Activated CD4-positive, alpha-beta T cell treated with anti-CD3 and anti-CD28 coated beads, Interleukin-2, amount 50 U/mL, for 1 hour (primary cell): ENCODE measurements at places on chromosomes 11 and 22.

- DNase-seq = no peak
Observed at GRCh38 chr11:1303126-1303821, 6.2 kb downstream of the TOLLIP start.

GRCh38 chr22:49958366-49958921 lies 2.1 kb upstream of the PIM3 start:
- DNase-seq = no peak

DNA sequence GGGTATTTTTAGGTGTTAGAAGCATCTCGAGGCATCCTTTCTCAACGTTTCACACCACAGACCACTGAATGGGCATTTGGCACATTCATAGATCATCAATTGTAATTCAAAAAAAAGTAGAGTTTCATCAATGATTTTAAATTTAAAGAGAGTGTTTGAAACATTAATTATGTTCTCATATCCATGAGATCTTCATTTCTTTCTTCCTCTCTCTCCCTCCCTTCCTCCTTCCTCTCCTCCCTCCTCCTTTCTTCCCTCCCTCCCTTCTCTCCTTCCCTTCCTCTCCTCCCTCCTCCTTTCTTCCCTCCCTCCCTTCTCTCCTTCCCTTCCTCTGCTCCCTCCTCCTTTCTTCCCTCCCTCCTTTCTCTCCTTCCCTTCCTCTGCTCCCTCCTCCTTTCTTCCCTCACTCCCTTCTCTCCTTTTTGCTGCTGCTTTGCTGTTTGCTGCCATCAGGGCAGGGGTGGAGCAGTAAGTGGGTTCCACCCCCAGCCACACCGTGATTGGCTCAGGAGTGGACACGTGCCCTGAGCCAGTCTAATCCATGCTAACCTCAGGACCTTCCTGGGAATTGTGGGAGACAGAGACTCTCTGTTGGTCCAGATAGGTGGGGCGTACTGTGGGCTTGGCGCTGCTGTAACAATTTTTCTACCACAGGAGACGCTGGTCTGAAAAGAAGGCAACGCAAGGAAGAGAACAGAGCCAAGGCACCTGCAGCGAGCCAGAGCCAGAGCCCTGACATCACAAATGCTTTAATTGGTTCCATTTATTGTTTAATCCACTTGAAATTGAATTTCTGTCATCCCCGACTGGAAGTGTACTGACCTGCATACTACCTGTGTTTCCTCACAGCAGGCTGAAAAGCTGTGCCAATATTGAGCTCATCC lies 33.7 kb upstream of the APOBEC3A start:
- DNase-seq = no peak

- no peak for DNase-seq
Observed at GRCh38 chr11:15558513-15559181, 443.9 kb downstream of the INSC start.

DNA sequence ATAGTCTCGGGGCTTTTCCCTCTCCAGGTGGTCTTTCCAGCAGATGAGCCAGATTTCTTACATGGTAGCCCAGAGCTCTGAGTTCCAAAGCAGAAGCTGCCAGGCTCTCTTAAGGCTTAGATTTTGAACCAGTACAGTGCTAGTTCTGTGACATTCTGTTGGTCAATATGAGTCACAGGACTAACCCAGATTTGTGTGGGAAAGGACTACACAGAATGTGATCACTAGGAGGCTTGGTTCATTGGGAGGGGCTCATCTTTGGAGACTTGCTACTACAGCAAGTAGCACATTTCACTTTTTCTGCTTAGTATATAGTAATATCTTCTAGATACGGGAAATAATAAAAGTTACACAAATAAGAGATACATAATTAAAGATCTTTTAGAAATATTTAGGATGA lies 24.1 kb downstream of the RNF214 start:
- no peak for DNase-seq

GRCh38 chr22:47018010-47018910 lies 255.8 kb downstream of the TBC1D22A start:
- no peak for DNase-seq

DNA sequence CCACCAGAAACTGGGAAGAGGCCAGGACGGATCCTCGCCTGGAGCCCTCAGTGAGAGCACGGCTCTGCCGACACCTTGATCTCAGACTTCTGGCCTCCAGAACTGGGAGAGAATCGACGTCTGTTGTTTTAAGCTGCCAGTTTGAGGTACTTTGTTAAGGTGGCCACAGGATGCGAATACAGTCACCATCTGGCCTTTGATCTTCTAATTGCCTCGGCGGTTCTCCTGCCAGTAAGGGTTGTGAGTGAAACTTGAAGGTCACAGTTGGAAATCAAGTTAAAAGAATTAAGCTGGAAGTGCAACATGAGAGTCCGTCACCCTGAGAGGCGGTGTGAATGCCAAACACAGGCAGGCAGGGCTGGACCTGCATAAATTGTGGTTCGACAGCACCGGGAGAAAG lies 27.9 kb downstream of the PARVB start:
- no peak for DNase-seq

- no peak for DNase-seq
Observed at GRCh38 chr11:73961321-73961720, 10.5 kb downstream of the DNAJB13 start.

GRCh38 chr11:6629892-6630631 lies 10.8 kb upstream of the TPP1 start:
- DNase-seq = no peak

- no peak for DNase-seq
Observed at GRCh38 chr11:78653294-78653909, 78.7 kb upstream of the NARS2 start.

GRCh38 chr11:8071616-8072581 lies 9.1 kb upstream of the TUB start:
- no peak for DNase-seq

- no peak for DNase-seq
Observed at GRCh38 chr22:45491841-45492240, 10.8 kb upstream of the FBLN1 start.

DNA sequence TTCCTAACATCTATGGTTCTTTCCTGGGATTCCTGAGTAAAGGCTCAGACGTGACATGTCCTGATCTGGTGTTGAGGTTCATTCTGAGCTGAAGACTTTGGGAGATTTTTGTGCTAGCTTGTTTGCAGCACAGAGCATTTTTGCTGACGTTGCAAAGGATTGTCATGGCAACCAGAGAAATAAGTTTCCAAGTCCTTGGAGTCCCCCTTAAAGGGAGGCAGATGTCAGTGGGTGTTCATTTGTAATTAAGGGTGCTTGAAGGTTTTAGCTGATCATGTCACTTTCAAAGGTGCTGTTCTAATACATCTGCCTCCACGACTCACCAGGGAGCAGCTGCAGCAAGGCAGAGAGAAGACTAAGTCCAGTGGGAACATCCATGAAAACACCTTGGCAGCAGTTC lies 5.4 kb upstream of the SYN3 start:
- DNase-seq = no peak

DNA sequence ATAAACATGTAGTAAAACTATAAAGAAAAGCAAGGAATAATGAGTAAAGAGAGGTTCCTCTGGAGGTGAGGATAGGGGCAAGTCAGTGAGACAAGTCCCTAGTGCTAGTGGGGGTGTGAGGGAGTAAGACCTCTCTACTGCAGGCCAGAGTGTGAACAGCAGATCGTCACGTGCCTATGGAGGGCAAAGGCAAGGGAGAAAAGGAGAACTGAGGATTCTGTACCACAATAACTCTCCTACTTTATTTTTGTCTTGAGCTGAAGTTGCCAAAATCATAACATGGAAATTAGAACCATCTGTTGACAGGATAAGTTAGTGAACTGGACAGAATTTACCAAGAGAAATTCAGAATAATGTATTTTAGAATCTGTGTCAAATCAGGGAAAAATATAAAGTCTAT lies 77.6 kb downstream of the ENTHD1 start:
- DNase-seq = no peak

DNA sequence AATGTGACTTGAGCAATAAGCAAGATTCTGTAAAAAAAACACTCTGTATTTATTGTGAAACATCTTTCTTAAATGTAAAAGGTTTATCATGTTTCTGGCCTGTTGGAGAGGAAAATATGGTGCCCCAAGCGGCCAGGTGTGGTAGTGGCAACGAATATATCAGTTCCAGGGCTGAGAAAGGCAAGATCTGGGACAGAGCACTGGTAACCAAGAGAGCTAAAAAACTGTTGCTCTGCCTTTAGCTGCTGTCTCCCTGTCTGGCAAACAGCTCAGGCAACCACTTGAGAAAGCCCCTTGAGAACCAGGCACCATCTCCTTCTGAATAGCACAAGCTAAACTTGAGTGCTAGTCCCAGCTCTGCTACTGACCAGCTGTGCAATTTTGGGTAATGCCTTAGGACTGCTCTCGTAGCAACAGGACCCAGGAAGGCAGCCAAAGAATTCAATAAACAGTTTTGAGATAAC lies 129.9 kb downstream of the KCNC1 start:
- DNase-seq = no peak

DNA sequence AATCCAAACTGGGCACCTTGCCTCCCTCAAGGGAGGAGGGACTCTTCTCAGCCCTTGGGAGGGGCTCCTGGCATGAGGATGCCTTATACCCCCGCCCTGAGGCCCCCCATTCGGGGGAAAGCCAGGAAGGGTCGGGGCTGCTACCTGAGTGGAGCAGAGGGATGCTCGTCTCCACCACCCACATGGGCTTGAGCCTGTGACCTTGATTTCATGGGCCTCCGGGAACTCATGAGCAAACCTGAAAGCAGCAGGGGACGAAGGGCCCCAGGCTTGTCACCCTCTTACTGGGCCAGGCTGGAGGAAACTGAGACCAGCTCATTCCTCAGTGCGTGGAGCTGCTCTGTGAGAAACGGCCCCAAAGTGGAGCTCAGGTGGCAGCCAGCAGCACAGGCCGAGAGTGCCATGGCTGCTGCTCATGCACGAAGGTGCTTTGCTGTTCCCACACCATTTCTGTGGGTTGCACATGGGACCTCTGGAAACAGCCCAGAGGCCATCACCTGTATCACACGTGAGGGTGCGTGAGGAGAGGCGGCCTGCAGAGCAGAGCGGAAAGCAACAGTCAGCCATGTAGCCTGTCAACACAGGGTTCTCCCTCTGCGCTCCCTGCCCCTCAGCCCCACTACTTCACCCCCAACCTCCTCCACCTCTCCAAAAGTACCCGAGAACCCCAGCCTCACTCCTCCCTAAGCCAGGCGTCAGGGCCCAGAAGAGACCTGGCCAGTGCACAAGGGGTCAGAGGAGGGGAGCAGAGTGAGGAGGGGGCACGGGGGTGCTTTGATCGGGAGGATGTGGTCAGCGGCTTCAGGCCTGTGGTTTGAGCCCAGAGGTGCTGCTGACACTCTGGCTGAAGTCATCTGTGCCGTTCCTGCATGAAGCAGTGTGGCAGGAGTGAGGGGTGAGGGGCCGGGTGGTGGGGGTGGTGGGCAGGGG lies 14.1 kb upstream of the IL2RB start:
- DNase-seq = peak; percentile 33

DNA sequence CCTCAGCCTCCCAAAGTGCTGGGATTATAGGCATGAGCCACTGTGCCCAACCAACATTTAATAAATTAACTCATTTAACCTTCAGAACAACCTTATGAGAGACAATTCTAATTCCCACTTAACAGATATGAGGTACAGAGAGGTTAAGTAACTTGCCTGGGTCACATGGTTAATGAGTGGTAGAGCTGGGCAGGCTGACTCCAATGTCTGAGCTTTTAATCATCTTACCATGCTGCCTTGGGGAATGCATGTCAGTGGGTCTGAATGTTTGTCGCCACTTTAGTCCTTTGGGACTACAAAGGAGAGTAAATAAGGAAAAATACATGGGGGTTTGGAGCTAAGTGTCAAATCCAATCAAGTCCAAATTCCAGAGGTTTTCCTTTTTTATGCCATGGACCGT lies 11.2 kb upstream of the PIK3C2A start:
- no peak for DNase-seq

DNA sequence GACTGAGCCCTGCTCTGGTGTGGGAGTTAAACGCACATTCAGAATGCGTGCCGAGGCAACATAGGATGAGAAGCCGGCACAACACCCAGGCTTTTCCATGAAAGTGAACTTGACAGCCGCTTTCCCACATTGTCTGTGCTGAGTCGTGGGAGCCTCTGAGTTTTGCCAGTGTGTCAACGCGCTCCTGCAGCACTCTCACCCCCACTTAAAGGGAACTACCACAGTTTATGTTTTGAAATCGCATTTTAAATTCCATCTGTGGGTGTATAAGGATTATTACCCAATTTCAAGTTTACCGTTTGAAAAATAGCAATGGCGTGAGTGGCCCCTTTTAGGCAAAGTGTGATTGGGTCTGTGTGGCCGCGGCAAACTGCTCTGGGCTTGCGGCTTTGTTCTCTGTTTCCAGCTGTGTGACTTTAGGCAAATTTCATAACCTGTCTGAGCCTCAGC lies 81.5 kb downstream of the FBLN1 start:
- no peak for DNase-seq

- no peak for DNase-seq
Observed at GRCh38 chr22:47396515-47396914, 634.1 kb downstream of the TBC1D22A start.

DNA sequence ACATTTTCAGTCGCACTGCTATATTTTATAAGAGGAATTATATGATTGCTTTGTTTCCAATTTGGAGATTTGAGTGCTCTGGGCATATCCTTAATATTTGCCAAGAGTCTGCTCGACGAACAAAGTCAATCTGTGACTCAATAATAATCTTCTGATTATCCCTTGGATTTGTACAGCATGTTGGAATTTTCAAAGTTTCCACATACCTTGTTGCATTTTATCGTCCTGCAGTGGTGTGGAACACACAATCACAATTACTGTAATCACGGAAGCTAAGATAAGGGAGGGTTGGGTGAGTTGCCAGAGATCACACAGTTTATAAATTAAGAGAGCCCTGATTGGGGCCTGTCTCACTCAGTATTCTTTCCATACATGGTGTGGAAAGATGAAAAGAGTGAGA lies 189.3 kb downstream of the GUCY1A2 start:
- DNase-seq = no peak
